ENCODE measurements at places on chromosomes 2 and 18. TPM values are rescaled to one million over a fixed set of nuclear protein-coding genes. Genes with fewer than 3 reads are reported as not detected.

The SH3BP4 gene
- total RNA-seq: 67.5 TPM

The DSC2 gene
- not detected for total RNA-seq

The TEKT4 gene
- not detected for total RNA-seq

The DPP10 gene
- total RNA-seq: not detected

The CCDC141 gene
- total RNA-seq: 0.29 TPM

The PROC gene
- total RNA-seq: not detected

The HOXD4 gene
- total RNA-seq: not detected

The SNORC gene
- 0.29 TPM for total RNA-seq

The REG1B gene
- total RNA-seq: not detected

The SH2D6 gene
- total RNA-seq: not detected

The PJVK gene
- total RNA-seq: 2.5 TPM

The KANSL3 gene
- 51.4 TPM for total RNA-seq

The M1AP gene
- not detected for total RNA-seq

The SRSF7 gene
- 151 TPM for total RNA-seq

The UXS1 gene
- total RNA-seq: 32.9 TPM

The VWC2L gene
- total RNA-seq: not detected

The GRHL1 gene
- total RNA-seq: 0.58 TPM

The TUBA4B gene
- not detected for total RNA-seq

The SS18 gene
- 103 TPM for total RNA-seq

The SLC8A1 gene
- total RNA-seq: 80.3 TPM

The TPO gene
- total RNA-seq: not detected

The B3GNT7 gene
- total RNA-seq: 0.33 TPM

The POTEI gene
- total RNA-seq: not detected

The CCDC102B gene
- 18.2 TPM for total RNA-seq

The CEBPZ gene
- total RNA-seq: 54.0 TPM

The LONRF2 gene
- total RNA-seq: under 0.01 TPM

The TRABD2A gene
- 17.5 TPM for total RNA-seq

The TUBB8B gene
- not detected for total RNA-seq

The SERPINB13 gene
- not detected for total RNA-seq

The RTP5 gene
- total RNA-seq: not detected

The LIMS3 gene
- 2.3 TPM for total RNA-seq

The DSG1 gene
- not detected for total RNA-seq

The DYSF gene
- total RNA-seq: 0.15 TPM

The CROCC2 gene
- 1.0 TPM for total RNA-seq

The SNTG2 gene
- not detected for total RNA-seq

The CYS1 gene
- 7.3 TPM for total RNA-seq

The ANKRD62 gene
- not detected for total RNA-seq

The TEX44 gene
- not detected for total RNA-seq

The AOX1 gene
- total RNA-seq: 38.1 TPM

The EGR4 gene
- total RNA-seq: 0.83 TPM

The SERPINB5 gene
- total RNA-seq: 0.29 TPM

The IL36G gene
- total RNA-seq: not detected

The ALPG gene
- not detected for total RNA-seq

The UGT1A3 gene
- not detected for total RNA-seq

The PAPOLG gene
- 16.9 TPM for total RNA-seq

The PCARE gene
- total RNA-seq: not detected

The DIPK1C gene
- total RNA-seq: not detected

The COL4A3 gene
- total RNA-seq: 0.17 TPM

The RETREG2 gene
- 82.5 TPM for total RNA-seq

The IL37 gene
- total RNA-seq: not detected

The SLC23A3 gene
- 1.2 TPM for total RNA-seq

The GNAL gene
- total RNA-seq: 0.15 TPM

The MAP3K19 gene
- not detected for total RNA-seq

Data from smooth muscle cell of trachea (primary cell).